DMS153 (cell line): ENCODE measurements at places on chromosomes 12 and 14.

GRCh38 chr12:102009796-102010195 is 52.0 kb downstream of the WASHC3 start:
- DNase-seq: no peak

DNA sequence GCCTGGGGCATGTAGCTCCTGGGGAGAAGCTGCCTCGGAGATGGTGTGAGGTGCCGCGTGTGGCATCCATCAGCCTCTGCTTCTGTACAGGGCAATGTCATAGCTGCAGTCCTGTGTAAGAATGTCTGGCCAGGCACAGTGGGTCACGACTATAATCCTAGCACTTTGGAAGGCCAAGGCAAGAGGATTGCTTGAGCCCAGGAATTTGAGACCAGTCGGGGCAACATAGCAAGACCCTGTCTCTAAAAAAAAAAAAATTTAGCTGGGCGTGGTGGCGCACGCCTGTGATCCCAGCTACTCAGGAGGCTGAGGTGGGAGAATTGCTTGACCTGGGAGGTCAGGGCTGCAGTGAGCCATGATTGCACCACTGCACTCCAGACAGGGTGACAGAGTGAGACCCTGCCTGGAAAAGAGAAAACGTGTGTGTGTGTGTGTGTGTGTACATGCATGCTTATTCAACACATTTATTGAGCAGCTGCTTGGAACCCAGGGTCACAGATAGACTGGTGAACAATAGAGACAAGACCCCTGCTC is 24.1 kb downstream of the RHOF start:
- DNase-seq: no peak

DNA sequence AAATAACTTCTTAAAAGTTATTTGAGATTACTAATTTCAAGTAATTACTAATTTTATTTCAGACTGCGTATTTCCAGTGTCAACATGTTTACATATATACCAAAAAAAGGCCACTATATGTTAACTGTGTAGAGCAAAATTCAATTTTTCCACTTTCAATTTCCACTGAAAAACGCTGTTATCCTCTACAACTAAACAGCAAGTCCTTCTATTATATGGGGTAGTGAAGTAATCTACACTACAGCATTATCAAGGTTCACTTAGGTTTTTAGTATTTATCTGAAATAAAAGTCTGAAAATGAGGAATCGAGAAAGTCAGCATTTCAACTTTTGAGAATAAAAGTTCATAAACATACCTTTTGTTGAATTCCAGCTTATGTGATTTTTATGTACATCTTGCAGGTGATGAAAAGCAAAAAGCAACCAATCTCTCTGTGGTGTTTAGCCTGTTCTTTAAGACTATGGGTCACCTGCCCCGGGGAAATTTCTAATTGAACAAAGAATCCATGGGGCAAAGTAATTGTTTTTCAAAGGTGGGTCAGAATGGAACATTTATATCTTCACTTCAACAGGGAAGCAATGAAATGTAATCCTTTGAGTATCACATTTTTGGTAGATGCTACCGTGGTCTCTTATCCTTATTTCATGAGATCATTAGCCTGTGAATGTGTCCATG is 3.3 kb downstream of the BTG1 start:
- DNase-seq: no peak

GRCh38 chr12:97336900-97337751 is 125.5 kb upstream of the RMST start:
- no peak for DNase-seq

DNA sequence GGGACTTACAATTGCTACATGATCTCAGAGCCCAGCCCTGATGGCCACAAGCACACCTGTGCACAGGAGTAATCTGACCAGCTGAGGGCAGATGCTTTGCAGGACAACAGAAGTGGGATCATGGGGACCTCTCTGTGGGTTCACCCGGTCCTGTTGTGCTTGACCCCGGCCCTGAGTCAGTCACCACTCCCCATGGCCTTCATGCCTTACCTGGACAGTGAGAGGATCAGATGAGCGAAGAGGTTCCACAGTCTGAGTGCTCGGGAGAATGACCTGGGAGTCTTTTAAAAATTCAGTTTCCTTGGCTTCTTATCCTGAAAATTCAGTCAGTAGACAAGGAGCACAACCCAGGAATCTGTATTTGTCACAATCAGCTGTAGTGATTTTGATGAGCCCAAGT is 88.1 kb downstream of the NTF3 start:
- no peak for DNase-seq

DNA sequence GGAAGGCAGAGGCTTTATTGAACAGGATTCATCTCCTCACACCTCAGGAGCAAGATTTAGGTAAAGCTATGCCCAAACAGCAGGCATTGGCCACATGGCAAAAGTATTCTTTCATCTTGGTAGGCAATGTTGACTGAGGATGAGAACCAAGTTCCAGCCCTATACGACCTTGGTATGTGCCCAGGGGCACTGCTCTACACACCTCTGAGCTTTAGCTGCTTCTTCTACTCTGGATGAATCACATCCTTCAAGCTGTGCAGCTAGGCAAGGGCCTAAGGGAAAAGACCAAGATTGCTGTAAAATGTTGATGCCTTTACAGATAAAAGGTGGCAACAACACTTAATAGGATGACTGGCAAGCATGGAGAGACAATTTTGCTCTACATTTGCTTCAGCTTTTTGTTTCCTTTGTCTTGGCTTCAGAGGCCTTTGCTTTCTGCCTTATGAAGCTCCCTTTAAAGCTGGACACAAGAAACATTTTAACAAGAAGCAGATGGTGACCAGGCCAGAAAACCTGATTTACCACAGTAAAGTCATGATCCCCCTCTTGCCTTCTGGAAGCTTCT is 183.3 kb upstream of the KITLG start:
- DNase-seq: no peak

- DNase-seq: no peak
Observed at GRCh38 chr12:116882742-116883141, 1.5 kb upstream of the HRK start.

- no peak for DNase-seq
Observed at GRCh38 chr12:9866860-9867269, 2.3 kb downstream of the CLEC2B start.

DNA sequence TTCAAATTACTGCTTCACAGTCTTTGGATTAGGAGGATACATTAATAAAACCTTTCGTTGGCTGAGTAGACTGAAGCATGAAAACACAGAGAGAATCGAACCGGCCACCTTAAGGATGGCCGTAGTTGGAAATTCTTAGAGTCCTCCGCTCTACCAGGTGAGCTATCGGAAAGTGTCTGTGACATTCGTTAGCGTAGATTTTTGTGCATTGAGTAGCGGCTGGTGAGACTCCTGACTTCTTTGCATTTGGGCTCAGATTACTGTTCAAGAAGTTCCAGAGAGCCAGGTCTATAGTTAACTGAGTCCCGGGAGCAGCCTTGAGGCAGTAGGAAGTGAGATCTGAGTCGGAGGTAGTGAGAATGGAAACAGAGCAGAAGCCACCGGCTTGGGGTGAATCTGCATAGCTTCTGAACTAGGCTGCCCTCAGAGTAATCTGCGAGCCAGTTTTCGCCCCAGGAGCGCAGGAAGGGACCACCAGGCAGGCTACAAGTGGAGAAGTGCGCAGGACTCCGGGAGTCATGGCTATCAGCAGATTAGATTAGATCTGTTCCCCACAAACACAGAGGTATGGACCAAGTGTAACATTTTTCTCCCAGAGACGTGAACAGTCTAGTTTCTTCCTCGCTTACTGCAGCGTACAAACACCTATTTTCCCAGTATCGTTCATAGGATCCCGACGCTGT is 11.0 kb downstream of the OR6S1 start:
- no peak for DNase-seq

DNA sequence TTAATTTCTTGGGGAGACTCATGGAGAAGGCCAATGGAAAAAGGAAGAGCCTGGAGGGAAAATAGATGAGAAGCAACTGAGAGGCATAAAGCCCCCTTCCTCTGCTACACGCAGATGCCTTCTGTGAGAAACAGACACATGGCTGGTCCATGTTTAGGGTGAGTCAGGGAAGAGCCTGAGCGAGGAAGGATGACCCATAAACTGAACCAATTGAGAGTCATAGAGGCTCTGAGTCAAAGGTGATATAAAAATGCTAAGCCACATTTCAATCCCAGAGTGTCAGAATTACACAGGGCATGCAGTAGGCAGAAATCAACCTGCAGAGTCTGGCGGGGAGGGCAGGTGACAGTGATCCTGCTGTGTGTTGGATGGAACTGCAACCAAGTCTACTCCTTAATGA is 30.1 kb upstream of the NEDD1 start:
- DNase-seq: no peak

GRCh38 chr12:64039281-64039871 is 182.7 kb downstream of the KICS2 start:
- DNase-seq: peak; percentile 86

- no peak for DNase-seq
Observed at GRCh38 chr12:102765736-102766135, 151.3 kb downstream of the PAH start.

DNA sequence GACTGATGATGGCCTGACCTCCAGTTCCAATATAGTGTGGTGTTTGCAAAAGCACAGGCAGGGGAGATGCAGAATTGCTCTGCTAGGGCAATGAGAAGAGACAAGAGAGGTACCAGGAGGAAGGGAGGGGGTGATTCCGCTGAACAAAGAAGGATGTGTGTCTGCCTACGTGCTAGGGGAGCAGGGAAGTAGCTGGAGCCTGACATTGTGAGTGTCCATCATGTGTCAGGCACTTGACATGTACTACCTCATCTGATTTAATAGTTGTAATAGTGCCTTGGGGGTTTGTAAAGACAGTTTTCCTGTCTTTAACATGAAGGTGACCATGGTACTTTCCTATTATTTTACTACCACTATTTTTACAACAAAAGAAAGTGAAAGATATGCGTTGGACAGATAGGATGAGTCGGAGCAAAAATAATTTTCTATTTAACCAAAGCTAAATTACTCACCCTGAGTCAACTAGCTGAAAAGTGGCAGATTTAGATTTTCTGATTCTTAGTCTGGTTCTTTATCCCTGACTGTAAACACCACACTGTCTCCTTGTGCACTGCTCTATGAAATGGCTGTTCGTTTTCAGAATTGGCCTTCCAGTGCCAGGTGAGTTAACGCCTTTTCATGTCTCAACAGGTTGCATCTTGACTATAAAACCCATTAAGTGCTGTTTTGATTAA is 33.7 kb upstream of the TEAD4 start:
- DNase-seq: no peak

- no peak for DNase-seq
Observed at GRCh38 chr12:101608301-101609133, 13.7 kb downstream of the MYBPC1 start.

DNA sequence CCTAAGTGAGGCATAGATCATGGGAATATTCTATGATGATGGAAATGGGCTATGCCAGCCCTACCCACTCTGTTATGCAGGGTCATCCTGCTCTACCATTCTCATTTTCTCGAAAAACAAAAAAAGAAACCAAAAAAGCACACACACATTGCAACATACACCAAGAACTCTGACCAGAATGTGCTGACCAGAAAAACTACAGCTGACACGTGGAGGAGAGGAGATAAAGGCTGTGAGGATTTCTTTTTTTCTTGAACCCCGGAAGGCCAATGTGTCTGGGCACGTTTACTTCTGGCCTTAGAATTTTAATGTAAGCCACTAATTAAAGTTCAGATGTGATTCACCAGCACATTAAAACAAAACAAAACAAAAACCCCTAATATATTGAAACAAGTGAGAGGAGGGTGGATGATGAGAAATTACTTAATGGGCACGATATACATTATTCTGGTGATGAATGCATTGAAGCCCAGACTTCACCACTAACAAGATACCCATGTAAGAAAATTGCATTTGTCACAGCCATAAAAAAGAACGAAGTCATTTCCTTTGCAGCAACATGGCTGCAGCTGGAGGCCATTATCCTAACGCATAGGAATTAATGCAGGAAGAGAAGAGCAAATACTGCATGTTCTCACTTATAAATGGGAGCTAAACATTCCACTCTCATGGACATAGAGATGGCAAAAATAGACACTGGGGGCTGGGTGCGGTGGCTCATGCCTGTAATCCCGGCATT is 66.3 kb upstream of the PLEKHG3 start:
- DNase-seq: no peak

- DNase-seq: no peak
Observed at GRCh38 chr12:23834076-23834475, 115.4 kb downstream of the SOX5 start.

- DNase-seq: no peak
Observed at GRCh38 chr12:117489671-117490070, 128.2 kb upstream of the NOS1 start.

DNA sequence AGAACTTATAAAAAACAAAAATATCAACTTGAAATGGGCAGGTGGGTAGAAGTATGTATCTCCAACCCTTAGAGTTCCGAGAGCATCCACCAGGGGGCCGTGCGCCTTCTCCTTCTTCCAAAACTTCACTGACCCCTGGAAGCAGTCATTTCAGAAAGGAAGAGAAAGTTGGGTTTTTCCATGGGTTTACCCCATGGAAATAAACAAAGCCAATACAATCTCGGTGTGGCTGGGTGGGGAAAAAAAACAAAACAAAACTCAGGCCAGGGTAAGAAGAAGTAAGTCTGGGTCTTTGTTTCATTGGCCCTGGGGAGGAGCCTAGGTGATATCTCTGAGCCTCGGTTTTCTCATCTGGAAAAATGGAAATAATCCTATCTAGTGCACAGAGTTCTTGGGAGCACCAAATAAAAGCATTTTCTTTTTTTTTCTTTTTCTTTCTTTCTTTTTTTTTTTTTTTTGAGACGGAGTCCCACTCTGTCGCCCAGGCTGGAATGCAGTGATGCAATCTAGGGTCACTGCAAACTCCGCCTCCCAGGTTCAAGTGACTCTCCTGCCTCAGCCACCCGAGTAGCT is 33.6 kb upstream of the HNF1A start:
- no peak for DNase-seq

GRCh38 chr14:104576232-104576969 is 3.2 kb upstream of the C14orf180 start:
- DNase-seq: no peak

GRCh38 chr12:48961331-48961730 is 4.0 kb upstream of the ARF3 start:
- no peak for DNase-seq

GRCh38 chr14:65321370-65321875 is 91.1 kb upstream of the FUT8 start:
- no peak for DNase-seq

DNA sequence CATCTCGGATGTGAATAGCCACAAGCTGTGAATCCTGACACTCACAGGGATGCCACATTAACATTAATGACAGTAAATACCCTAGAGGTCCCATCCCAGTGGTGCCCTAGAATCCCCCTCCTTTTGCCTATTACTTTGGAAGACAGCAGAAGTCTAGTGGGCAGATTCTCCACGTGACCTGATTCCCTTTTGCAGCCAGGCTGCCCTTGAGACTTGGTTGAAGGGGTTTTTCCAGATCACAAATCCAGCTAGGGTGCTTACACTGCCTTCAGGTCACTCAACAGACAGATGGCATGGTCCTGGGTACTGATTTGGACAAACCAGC is 8.7 kb downstream of the HDAC7 start:
- DNase-seq: no peak

DNA sequence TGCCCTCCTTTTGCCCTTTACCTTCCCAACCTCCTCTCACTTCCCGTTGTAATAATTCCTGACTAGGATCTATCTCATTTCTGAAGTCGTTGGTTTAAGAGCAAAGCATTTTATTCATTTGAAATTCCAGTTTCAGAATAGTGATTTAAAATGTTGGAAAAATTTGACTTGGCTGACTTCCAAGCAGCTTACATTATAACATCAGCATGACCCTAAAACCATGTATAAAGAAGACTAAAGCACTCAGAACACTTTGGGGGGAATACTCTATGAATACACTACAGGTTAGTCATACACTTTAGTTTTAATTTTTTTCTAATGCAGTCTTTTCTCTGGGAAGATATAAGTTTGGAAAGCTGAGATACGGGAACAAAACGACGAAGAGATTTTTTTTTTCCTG is 161.1 kb downstream of the BTG1 start:
- DNase-seq: no peak
